ENCODE measurements at places on chromosomes 4 and X.

GRCh38 chrX:10833299-10834169, 213.1 kb upstream of the MID1 start:
- peak; percentile 74 for DNase-seq

GRCh38 chr4:136571315-136571714, 961.0 kb downstream of the PCDH18 start:
- DNase-seq = no peak

DNA sequence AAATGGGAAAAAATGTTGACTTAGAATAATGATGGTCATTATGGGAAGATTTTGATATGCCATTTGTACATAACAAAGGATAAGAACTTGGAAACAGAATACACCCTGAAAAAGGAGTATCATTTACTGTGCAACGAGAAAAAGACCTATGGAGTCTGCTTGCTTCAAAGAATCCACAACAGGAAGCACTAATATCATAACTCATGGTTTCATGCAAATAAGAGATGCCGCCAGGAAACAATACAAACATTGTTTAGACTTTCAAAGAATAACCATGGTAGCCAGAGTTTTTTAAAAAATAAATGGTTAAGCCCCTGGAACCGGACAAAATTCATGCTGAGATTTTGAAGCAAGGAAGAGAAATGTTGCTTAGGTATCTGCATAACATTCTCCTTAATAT, 139.9 kb upstream of the ETNPPL start:
- no peak for DNase-seq

DNA sequence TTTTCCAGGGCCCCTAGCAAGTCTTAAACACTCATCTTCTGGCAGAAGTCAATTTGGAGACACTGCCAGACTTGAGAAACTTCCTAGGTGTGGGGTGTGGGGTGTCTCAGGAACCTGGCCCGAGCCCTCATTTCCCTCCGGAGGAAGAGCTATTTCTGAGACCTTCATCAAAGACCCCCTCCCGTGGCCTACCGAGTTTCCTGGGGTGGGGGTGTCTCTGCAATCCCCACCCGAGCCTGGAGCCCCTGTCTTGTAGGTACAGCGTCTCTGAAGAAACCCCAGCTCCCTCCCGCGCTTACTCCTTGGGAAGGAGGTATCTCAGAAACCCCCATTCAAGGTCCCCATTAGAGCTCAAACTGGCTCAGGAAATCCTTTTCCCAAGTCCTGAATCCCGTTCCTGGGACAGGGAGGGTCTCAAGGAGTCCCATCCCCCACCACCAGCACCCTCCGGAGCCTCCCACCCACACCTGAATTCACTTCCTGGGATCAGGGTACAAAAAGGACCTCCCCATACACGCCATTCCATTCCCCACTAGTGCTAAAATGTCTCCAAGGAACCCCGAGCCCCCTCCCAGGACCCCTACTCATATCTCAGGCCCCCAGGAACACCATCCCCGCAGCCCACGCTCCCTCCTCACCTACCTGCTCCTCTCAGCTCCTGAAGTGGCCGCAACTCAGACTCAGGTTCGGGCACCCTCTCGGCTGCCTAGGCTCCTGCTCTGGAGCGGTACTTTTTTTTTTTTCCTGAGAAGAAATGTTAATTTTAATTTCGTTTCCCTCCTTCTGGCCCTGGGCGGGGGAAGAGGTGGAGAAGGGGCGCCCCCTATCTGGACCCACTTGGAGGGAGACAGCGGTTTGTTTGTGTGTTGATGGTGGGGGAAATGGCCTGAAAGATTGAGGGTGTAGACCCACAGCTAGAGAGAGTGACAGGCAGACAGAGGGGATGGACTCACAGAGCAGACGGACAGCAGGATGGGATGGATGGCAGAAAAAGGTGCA, 1.1 kb downstream of the SLC38A5 start:
- no peak for DNase-seq

- no peak for DNase-seq
Measured at GRCh38 chr4:185665655-185666054, 130.3 kb upstream of the PDLIM3 start.

DNA sequence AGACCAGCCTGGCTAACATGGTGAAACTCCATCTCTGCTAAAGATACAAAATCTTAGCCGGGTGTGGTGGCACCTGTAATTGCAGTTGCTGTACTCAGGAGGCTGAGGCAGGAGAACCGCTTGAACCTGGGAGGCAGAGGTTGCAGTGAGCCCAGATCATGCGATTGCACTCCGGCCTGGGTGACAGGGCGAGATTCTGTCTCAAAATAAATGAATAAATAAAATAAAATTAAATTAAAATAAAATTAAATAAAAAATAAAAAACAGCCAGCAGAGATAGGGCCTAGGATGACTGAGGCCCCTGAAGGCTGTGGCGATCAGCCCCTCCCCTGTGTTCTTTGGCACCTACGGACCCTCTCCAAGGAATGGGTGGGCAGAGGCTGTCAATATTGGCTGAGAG, 22.8 kb upstream of the IL3RA start:
- no peak for DNase-seq

DNA sequence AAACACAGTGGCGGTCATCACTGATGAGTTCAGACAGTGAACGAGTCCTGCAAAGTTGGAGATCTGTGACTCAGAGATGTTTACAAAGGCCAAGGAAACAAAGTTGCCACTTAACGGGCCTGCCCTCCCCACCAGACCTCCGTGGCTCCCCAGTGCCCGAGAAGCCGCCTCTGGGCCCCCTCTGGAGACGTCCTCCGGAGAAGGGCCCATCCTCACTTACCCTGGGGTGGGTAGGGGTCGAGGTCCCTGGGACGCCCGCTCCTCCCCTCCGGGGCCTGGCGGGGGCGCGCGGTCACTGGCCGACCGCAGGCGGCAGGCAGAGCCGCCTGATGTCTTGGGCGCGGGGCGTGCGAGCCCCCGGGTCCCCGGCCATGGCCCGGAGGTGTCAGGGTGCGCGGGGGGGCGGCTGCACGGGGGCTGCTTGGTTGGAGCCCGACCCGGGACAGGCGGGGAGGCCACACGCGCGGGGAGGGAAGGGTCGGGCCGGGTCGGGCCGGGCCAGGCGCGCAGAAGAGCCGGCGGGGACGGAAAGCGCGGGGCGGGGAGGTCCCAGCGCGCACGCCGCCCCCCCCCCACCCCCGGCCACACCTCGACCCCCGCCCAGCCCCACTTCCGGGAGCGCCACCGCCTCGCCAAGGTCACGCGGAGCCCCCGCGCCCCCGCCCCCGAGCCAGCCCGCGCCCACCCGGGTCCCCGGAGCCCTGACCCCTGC, 529 bp downstream of the DHRSX start:
- peak; percentile 29 for DNase-seq

GRCh38 chrX:39835241-39835640, 262.5 kb downstream of the BCOR start:
- no peak for DNase-seq

DNA sequence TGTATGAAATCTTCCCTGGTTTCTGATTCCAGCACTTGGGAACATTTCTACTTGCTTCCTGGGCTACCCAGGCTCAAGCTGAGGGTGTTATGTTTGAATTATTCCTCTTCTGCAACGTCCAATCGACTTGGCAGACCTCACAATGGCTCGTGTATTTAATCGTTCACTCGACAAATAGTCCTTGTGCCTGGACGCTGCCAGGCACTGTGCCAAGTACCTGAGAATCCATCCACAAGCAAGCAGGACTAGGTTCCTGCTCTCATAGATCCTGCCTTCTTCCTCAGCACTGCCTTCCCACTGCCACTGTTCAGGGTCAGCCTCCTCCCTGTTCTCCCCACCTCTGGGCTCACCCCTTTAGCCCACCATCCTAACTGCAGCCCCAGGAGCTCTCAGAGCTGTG, 113.3 kb downstream of the EFNB1 start:
- DNase-seq = no peak

GRCh38 chr4:154618708-154619315, 6.4 kb upstream of the FGG start:
- DNase-seq = peak; percentile 67
